GM23338 (cell line): ENCODE measurements at places on chromosomes 6 and 20. TPM values are rescaled to one million over a fixed set of nuclear protein-coding genes. Genes with fewer than 3 reads are reported as not detected.

Gene TFAP2C
- 9.4 and 11.9 TPM in 2 replicates for total RNA-seq

Gene C6orf163
- 2.3 and 3.1 TPM in 2 replicates for total RNA-seq

DNA sequence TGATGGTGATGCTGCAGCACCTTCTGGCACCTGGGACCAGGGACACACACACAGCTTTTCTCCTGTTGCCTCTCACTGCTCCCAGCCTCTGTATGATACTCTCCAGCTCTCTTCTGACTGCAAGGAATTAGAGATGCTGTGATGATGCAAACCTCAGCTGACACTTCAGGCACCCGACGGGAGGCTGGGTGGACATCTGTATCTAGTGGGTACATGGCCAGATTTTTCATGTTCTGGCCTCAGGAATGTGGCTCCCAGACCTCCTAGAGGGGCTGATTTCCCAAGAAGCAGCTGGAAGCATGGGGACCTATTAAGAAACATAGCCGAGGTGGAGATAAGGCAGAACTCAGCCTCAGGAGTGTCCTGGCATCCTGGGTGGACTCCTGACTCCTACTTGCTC, 6.8 kb upstream of the EPB41L1 start:
- H3K36me3 ChIP-seq = no peaks in the 10 kb centered on the region
- H3K4me3 ChIP-seq = no peak overlapping the region
- no peaks in the 10 kb centered on the region for H3K27me3 ChIP-seq
- no peak for DNase-seq
- H3K27ac ChIP-seq = no peak overlapping the region

GRCh38 chr6:92024110-92024509, 1395.2 kb downstream of the EPHA7 start:
- no peak for DNase-seq
- H3K36me3 ChIP-seq = no peaks in the 10 kb centered on the region
- H3K4me3 ChIP-seq = no peak overlapping the region
- no peaks in the 10 kb centered on the region for H3K27me3 ChIP-seq
- H3K27ac ChIP-seq = no peak overlapping the region
- no peaks in the 10 kb centered on the region for H3K4me1 ChIP-seq

DNA sequence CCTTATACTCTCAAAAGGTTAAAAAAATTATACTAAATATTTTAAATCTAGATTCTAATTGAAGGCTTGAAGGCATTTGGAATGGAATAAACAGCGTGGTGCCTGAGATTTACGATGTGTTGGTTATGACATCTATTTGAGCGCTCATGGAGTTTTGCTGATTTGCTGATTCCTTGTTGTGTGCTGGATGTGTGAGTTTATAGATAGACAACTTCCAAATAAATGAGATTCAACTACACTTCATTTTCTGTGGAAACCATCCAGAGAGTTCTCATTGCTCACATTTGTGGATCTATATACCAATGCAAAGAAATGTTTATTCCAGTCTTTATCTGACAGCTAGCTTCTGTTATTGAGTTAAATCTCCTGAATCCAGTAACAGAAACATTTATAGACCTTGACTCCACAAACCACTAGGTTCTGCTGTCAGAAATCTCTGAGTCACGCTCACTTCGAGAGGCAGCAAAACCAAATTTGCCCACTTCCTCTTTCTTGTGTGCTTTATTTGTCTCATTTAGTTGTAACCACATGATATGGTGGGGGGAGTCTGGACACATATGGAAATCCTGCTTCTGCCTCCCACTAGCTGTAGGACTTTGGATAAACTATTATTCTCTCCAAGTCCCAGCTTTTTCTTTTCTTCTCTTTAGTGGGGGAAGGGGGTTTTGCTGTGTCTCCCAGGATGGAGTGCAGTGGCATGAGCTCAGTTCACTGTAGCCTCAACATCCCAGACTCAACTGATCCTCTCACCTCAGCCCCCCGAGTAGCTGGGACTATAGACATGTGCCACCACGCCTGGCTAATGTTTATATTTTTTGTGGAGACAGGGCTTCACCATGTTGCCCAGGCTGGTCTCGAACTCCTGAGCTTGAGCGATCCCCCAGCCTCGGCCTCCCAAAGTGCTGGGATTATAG, 54.5 kb downstream of the IPCEF1 start:
- no peak for DNase-seq
- no peak overlapping the region for H3K27ac ChIP-seq
- H3K36me3 ChIP-seq = no peaks in the 10 kb centered on the region
- no peaks in the 10 kb centered on the region for H3K27me3 ChIP-seq

- peaks cover 44% of the 10 kb centered on the region for H3K4me1 ChIP-seq
- DNase-seq = no peak
- peak overlapping the region; percentile 99 for H3K27ac ChIP-seq
These were observed 243.2 kb downstream of the ARID1B start for GRCh38 chr6:157020398-157020797.

DNA sequence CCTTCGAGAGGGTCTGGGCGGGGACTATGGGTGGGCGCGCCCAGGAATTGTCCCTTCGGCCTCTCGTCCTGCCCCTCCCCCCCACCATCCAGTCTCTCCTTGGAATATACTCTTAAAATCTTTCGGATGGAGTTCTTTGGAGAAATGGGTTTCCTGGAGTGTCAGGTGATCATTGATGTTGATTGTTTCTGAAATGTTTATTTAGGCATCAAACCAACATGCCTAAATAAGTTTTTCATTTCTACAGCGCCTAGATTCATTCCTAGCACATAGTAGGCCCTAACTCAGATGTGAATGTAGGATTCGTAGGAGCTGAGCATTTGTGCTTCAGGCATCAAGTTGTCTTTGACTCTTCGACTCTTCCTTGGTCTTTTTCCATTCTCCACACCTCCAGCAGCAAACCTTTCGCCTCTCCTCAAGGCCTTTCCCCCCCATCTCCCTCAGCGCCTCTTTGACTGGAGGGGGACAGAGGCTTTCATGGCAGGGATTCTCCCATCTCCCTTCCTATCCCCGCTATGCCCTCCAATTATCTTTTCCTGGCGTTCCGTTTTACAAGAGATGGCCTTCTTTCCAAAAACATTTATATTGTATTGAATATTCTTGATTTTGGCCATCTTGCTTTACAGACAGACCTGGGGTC, 610 bp downstream of the CASP8AP2 start:
- peak overlapping the region; percentile 86 for H3K27ac ChIP-seq
- DNase-seq = peak; percentile 88
- H3K4me1 ChIP-seq = peaks cover 11% of the 10 kb centered on the region; the same call in 1 of the 2 replicates
- H3K27me3 ChIP-seq = no peaks in the 10 kb centered on the region
- H3K4me3 ChIP-seq = peak overlapping the region; percentile 77

DNA sequence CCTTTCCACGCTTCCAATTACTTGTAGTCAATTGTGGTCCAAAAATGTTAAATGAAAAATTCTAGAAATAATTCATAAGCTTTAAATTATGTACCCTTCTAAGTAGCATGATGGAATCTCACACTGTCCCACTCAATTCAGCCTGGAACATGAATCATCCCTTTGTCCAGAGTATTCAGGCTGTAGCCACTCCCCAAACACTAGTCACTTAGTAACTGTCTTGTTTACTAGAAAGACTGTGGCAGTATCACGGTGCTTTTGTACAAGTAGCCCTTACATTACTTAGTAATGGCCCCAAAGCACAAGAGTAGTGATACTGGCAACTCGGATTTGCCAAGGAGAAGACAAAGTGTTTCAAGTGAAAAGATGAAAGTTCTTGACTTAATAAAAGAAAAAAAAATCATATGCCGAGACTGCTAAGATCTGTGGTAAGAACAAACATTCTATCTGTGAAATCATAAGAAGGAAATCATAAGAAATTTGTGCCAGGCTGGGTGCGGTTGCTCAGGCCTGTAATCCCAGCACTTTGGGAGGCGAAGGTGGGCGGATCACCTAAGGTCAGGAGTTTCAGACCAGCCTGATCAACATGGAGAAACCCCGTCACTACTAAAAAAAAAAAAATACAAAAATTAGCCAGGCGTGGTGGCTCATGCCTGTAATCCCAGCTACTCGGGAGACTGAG, 168.5 kb upstream of the SIM1 start:
- no peaks in the 10 kb centered on the region for H3K27me3 ChIP-seq
- H3K4me1 ChIP-seq = no peaks in the 10 kb centered on the region
- H3K27ac ChIP-seq = no peak overlapping the region
- no peak for DNase-seq
- H3K36me3 ChIP-seq = peaks cover 3% of the 10 kb centered on the region; the same call in 1 of the 2 replicates

- H3K27me3 ChIP-seq = no peaks in the 10 kb centered on the region
- no peaks in the 10 kb centered on the region for H3K4me1 ChIP-seq
- H3K4me3 ChIP-seq = no peak overlapping the region
- no peak overlapping the region for H3K27ac ChIP-seq
- DNase-seq = no peak
These were observed 126.0 kb downstream of the RNASET2 start for GRCh38 chr6:166830185-166830890.

DNA sequence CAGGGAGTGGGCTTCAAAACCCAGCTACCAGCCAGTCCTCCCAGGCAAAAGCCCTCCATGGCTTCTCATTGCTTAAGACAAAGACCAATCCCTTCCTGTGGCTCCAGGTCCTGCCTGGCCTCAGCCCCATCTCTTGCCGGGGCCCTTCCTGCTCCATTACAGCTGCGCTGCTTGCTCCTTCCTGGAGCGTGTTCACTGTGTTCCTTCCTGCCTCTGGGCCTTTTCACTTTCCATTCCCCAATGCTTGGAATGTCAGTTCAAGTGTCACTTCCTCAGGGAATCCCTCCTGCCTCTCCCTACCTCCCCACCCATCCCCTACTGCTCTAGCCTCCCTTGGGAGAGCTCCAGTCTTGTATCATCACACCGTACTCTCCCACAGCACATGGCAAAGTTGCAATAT, 11.1 kb upstream of the ITPR3 start:
- H3K4me3 ChIP-seq = no peak overlapping the region
- no peak overlapping the region for H3K27ac ChIP-seq
- H3K4me1 ChIP-seq = peaks cover 29% of the 10 kb centered on the region
- no peak for DNase-seq

Gene FAM184A
- total RNA-seq = 8.3 and 18.6 TPM in 2 replicates

- H3K4me1 ChIP-seq = 0 out of 2 replicates have a peak, but pooled peaks cover 4% of the 10 kb centered on the region
- DNase-seq = peak; percentile 13
- H3K27me3 ChIP-seq = no peaks in the 10 kb centered on the region
- no peak overlapping the region for H3K27ac ChIP-seq
- H3K4me3 ChIP-seq = no peak overlapping the region
These were observed 159.8 kb downstream of the ZFP64 start for GRCh38 chr20:52031563-52032303.

DNA sequence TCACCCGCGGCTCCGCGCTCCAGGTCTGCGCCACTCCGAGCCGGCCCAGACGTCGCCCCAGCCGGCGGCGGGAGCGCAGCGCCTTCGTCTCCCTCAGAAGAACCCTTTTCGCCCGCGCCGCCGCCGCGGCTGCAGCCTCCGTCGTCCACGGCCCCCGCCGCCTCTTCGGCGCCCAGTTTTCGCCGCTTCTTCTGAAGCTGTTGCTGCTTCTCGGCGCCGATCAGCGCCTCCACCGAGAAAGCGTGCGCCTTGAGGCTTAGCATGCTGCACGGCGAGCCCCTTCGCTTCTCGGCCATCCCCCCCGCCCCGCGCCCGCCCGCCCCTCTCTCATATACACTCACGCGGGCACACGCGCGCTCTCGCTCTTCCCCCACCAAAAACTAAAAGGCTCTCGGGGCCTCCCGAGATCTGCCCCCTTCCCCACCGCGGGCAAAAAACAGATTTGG, 489 bp downstream of the TBX18 start:
- peak; percentile 56 for DNase-seq
- H3K4me1 ChIP-seq = peaks cover 34% of the 10 kb centered on the region
- peaks cover 98% of the 10 kb centered on the region for H3K27me3 ChIP-seq
